ENCODE measurements at places on chromosomes 3 and 15.
A peak's percentile ranks its signal among the peaks of the same experiment; 100 is the strongest.

DNA sequence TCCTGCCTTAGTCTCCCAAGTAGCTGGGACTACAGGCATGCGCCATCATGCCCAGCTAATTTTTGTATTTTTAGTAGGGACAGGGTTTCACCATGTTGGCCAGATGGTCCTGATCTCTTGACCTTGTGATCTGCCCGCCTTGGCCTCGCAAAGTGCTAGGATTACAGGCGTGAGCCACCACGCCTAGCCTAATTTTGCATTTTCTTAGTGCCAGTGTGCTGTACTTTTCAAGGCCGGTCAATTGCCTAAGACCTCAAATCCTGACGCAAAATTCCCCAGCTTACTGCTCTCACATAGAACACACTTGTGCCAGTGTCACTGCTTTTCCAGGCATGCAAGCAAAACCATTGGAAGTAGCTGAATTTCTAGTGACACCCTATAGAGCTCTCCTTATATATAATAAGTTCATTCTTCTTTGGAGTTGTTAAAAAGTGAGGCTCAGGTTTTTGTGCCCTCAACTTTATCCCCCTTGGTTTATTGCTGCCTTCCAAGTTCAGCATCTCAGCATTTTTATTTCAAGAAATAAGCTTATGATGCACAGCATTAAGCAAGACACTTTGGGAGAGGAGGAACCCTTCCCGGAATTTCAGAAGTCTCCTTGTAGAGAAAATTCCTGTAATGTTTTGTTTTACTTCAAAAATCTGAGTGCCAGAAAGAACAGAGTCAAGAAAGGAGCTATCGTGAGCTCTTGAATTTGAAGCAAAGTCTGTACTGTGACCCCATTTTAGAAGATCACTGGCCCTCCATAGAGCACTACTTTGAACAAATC lies 93.2 kb downstream of the FILIP1L start:
- DNase-seq = no peak

- DNase-seq = no peak
These were observed 1304.5 kb upstream of the GBE1 start for GRCh38 chr3:83065851-83066460.

GRCh38 chr3:62142331-62143085 lies 230.8 kb downstream of the FEZF2 start:
- no peak for DNase-seq

- no peak for DNase-seq
These were observed 37.1 kb upstream of the APEH start for GRCh38 chr3:49636883-49637609.

DNA sequence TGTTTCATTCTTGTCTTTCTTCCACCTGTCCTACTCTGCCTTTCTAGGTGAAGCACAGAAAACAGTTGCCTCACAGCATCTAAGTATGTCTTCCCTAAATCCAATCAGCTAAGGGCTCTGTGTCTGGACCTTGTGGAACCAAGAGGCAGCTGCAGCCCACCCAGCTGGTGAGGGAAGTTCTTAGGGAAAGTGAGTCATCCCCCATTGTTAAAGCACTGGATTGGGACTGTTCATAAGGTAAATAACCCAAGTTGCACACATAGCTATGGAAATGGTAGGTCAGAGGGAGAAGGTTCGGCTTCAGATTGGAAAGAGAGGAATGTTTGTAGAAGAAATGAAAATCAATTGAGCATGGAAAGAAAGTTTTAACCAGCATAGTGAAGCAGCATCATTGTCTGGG lies 18.0 kb upstream of the ARNT2 start:
- DNase-seq = no peak

- no peak for DNase-seq
These were observed 15.9 kb upstream of the COPG1 start for GRCh38 chr3:129233538-129233937.

GRCh38 chr3:12798559-12799179 lies 2.2 kb downstream of the CAND2 start:
- no peak for DNase-seq

DNA sequence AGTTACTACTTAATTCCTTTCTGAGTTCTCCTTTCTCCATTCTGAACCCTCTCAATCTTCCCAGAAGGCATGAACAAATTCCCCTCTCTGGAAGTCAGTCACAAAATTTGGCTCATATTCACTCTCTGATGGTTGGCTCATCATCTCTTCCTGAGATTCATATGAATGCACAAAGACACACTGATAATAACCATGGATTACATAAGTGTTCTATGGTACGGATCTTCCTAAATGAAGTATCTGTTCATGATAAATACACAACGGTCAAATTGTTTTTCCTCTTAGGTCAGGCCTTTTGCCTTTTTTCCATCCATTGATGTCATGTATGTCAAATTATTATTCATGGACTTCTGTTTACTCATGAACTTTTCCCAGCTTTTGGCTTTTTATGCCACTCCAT lies 162.6 kb downstream of the P2RY1 start:
- no peak for DNase-seq

- no peak for DNase-seq
These were observed 88.8 kb upstream of the HES1 start for GRCh38 chr3:194046995-194047645.

GRCh38 chr15:80036071-80036470 lies 23.4 kb upstream of the ZFAND6 start:
- no peak for DNase-seq

DNA sequence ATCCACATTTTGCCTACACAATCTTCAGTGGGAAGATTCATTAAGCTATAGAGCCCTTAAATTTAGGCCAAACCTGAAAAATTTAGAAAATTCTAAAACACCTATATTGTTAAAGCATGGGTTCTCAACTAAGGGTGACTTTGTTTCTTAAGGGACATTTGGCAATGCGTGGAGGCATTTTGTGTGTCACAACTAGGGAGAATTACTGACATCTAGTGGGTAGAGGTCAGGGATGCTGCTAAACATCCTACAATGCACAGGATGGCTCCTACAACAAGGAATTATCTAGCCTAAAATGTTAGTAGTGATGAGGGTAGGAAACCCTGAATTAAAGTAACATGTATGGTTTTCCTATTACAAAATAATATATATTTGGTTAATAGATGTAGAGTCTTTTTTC lies 55.8 kb downstream of the TBC1D5 start:
- no peak for DNase-seq

DNA sequence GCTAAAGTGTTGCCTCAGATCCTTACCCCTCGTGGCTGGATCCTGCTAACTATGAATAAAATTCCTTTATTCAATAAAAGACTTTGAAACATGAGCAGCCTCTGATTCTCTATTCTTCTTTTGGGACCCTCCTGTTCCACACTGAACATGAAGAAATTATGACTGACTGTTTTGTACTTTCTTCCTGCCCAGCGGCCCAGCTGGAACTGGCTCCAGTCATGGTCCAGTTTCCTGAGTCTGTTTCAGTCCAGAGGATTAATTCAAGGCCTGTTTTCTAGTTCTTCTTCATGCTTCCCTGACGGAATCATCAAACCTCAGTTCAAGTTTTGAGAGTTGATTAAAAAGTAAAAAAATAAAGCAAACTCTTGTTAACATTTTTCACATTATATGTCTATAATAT lies 52.6 kb upstream of the CP start:
- DNase-seq = no peak

DNA sequence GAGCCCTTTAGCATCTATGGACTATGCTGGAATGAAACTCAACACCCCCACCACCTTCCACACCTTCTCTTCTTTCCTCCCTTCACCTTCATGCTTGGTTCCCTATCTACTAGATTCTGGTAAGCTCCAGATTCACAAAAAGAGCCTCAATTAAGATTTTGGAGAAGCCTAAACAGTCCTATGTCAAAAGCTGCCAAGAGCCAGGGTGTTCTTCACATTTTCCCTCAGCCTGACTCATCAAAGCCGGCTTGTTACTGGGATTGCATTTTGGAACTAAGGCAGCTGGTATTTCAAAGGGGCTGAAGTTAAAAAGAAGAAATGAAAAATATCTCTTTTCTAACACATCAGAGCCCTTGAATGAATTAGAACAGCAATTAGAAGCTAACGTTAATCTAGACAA lies 247.7 kb downstream of the MYRIP start:
- no peak for DNase-seq

- peak; percentile 11 for DNase-seq
These were observed 848 bp upstream of the CADPS start for GRCh38 chr3:62876064-62876463.

DNA sequence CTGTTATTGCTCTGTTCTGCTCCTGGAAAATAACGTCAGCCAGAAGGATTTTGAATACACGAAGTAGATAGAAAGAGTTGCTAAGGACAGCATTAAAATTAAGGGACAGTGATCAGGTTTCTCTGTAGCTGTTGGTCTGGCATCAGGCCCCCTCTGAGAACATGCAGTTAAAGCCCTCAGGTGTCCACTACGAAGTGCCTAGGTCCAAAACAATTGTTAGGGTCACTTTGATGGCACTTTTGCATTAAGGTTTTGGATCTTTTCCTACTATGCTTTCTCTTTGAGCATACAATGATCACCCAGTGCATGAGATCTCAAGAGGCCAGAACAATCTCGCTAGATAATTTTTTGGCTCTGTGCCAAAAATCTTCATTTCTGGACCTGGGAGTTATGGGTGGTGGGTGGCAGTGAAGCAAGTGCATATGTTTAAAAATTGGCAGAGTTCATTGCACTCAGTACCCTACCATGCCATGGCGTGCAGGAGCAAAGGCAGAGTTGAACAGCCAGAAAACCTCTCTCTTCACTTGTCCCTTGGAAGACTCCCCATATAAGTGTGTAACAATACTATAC lies 797.6 kb downstream of the ROBO2 start:
- no peak for DNase-seq

DNA sequence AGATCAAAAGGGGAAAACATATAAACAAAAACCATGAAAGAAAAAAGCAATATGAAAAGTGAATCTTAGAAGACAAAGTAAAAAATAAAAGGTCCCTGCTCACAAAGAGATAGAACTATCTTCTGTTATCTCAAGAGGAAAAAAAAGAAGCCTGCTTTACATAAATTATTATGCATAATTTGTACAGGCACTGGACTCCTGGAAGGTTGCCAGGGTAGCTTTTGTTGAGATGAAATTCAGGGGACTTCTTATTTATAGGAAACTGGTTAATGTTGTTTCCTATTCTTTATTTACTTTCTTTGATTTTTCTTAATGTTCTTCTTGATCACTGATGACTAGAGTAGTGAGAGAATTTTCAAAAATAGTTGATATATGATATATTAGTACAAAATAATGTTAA lies 66.9 kb downstream of the PPM1L start:
- no peak for DNase-seq

DNA sequence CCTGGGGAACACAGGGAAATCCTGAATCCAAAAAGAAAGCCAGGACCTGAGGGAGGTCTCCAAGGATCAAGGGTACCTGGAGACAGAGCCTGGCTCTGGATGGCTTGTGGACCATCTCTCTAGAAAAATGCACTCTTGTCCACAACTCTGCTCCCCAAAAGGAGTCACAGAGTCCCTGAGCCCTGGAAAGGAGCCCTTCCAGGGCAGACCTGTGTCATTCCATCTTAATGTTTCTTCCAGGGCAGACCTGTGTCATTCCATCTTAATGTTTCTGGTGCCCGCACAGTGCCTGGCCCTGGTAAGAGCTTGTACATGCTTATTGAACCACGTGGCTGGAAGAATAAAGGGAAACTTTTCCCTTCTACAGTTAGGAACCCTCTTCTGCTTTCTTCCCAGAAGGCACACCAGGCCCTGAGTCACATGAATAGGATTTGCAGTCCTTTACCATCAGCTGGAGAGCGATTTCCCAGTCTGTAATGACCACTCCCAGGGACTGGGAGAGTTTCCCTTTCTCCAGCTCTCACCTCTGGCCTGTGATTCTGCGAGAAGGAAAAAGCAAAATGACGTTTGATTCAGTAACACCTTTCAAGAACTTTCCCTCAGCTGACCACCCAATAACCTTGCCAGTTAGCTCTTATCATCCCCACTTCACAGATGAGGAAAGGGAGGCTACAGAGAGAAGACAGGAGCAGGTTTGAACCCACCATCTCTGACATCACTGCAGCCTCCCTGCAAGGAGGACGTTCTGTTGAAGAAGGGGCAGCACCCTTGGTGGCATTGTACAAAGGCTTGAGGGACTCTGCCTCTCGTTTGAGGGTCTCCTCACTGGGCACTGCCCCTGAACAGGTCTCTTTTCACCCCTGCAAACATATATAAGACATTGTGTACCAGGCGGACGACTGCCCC lies 35.8 kb upstream of the SLCO2A1 start:
- DNase-seq = no peak

- peak; percentile 45 for DNase-seq
These were observed 20.0 kb upstream of the KLF13 start for GRCh38 chr15:31306426-31307269.

- DNase-seq = no peak
These were observed 5.7 kb downstream of the HMG20A start for GRCh38 chr15:77426377-77426776.

- DNase-seq = no peak
These were observed 33.5 kb upstream of the LYZL4 start for GRCh38 chr3:42443819-42444436.

DNA sequence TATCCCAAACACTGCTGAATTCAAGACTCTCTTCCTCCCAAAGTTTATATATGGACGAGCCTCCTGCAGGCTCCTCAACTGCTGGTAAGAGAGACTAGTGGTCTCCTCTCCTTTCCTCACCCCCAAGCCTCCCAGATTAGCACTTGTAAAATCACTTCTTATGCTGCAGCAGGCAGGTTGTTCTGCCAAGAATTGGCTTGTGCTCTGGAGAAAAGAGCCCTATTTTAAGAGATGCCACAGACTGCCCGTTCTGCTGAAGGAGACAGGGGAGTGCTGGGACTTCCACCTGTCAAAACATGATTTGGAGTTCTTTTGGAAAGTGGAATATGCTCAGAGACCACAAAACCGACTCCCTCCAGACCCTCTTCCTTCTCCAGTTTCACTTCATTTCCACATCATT lies 230.9 kb upstream of the EIF1B start:
- no peak for DNase-seq

GRCh38 chr3:133633439-133633838 lies 28.3 kb downstream of the TOPBP1 start:
- no peak for DNase-seq

DNA sequence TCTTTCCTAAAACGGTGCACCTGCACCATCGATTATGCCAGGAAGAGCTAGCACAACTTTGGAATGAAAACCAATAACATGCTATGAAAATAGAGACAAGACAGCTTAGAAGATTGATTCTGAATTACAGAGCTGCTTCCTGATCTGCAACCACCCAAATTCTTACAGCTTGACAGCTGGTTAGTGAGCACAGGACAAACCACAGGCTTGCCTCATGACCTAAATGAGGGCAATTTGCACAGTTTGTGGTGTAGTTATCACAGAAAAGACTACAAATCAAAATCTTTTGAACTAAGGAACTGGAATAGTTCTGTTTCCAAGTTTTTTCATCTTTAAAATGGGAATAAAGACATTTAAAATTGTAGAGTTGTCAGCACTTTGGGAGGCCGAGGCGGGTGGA lies 533.5 kb downstream of the NAALADL2 start:
- DNase-seq = no peak

GRCh38 chr3:11197484-11197883 lies 43.2 kb downstream of the HRH1 start:
- no peak for DNase-seq

- no peak for DNase-seq
These were observed 21.8 kb upstream of the SLC41A3 start for GRCh38 chr3:126105691-126106187.

All from NCI-H510A (cell line).